ENCODE measurements at places on chromosomes 13 and 19.

DNA sequence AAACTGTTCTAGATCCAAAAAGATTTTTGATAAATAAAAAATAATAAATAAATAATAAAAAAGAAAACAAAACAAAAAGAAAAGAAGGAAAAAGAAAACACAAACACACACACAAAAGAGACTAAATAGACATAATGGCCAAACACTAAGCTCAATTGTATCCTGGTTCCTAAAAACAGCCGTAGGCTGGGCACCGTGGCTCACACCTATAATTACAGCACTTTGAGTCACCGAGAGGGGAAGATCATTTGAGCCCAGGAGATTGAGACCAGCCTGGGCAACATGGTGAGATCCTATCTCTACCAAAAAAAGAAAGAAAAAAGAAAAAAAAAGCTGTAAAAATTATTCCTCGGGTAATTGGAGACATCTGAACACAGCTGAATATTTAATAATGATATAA, 8.9 kb downstream of the ETHE1 start:
- DNase-seq, result no peak

DNA sequence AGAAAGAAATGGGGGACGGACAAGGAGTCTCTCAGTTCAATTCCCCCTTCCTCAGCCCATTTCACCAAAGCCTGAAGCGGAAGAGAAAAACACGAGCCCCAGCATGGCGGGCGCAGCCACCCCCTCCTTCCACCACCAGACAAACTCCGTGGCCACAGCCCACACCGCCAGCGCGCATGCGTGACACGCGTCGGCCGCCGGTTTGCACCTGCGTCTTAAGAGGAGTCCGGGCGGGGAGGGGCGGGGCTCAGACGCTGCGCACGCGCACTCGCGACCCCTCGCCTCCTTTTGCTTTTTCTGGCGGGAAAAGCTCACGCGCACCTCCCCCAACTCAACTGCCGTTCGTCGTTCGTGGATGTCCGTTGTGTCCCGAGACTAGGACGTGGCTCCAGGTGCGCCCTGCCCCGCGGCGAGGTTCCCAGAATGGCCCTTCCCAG, at the start of gene KASH5:
Gene KASH5 (plus strand): TSS at position 314 of the 437 bp plus-strand sequence. CDS start 2,635 bp downstream, outside the sequence.
- DNase-seq, result no peak

GRCh38 chr19:58396691-58397532, 1.5 kb downstream of the RNF225 start:
- DNase-seq, result no peak

DNA sequence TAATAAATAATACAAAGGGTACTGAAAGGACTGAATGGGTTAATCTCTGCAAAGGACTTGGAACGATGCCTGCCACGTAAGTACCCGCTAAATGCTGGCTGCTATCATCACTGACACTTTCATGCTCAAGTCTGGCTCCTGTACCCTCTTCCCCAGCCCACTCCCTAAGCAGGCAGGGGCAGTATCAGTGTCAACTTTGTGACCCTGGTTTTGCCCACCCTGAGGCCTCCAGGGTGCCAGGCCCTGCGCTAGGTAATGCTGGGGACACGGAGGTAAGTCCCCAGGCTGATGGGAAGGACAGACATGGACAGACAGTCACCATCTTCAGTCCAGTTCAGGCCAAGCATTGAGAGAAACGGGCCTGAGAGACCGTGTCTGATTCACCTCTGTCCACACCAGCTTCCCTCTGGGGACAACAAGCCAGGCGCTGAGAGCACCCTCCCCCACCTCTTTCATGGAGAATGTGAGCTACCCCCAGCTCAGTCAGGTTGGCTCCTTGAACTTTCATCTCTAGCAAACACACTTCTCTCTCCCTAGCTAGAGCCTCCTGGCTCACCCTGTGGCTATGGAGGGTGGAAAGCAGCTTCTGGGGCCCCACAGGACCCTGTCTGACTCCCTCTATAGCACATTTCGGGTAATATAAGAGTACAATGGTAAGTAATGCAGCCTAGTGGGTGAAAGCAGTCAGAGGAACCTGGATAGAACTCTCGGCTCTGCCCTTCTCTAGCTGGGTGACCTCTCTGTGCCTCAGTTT, 800 bp downstream of the ETFB start:
- no peak for DNase-seq

DNA sequence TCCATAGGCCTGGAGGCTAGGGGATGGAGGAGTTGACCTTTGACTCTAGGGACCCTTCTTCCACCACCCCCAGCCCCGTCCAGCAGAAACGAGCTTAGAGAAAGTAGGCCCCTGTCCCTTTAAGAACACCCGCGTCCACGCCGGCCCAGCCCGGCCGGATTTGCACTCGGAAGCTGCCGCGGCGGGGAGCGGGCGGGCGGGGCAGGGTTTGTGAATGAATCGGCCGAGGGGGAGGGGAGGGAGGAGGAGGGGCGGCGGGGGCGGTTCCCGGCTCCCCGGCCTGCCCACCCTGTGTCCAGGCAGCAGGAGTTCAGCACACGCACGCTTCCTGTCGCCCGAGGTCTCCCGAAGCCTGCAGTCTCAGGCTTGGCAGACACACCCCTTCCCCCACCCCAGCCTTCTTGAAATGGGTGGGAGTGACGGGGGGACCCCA, 1.5 kb downstream of the UNC13A start:
- no peak for DNase-seq

DNA sequence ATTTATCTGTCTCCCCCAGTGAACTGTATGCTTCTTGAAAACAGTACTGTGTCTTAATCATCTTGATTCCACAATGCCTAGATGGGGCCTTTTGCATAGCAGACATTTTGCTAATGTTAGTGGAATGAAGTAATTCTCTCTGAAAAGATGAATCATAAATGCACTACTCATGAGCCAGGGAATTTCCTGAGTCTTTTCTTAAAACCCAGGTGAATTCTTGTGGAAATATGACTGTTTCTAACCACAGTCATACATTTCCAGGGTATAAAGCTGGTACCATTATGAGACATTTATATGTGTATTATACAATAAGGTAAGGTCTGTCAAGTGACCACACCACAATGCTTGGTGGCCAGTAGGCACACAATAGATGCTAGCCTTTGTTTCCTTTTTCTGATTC, 5.5 kb upstream of the KCTD4 start:
- no peak for DNase-seq

DNA sequence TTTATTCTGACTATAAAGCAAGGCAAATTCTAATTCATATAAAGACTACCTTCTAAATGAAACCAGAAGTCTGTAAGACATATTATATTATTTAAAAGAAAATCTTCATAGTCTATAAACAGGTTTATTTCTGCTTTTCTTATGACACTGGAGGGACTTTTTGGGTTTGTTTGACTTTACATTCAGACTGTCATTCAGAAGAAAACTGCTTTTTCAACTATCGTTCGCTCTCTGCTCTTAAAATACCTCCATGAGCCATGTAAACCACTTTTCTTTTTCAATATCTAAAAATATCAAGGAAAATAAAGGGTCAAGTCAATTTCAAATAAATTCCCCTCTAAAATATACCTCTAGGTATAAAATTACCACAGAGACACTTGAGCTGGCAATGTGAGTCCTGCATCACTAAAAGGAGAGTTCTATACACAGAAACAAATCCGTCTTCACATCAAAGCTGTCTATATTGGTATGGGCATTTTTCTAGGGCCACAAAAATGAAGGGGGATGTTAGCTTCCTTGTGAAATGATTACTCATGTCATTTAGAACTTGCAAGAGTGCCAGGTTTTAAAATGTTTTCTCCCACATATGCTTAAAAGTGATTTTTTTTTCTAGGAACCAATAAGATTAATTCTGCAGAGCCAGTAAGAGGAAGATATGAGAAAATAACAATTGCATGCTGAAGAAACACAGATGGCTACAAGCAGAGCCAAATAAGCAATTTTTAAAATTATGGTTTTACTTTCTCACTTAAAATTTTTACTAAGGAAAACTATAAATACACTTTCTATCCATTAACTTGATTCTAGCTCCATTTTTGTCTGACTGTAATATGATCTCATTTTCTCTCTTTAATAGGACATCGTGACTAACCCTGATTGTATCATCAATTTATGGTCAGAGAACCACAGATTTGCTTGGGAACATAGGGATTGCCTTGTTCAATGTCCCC, 181.8 kb downstream of the TBC1D4 start:
- DNase-seq, result no peak

- DNase-seq, result peak; percentile 94
Observed at GRCh38 chr19:56838909-56839651, 1.4 kb downstream of the PEG3 start.

DNA sequence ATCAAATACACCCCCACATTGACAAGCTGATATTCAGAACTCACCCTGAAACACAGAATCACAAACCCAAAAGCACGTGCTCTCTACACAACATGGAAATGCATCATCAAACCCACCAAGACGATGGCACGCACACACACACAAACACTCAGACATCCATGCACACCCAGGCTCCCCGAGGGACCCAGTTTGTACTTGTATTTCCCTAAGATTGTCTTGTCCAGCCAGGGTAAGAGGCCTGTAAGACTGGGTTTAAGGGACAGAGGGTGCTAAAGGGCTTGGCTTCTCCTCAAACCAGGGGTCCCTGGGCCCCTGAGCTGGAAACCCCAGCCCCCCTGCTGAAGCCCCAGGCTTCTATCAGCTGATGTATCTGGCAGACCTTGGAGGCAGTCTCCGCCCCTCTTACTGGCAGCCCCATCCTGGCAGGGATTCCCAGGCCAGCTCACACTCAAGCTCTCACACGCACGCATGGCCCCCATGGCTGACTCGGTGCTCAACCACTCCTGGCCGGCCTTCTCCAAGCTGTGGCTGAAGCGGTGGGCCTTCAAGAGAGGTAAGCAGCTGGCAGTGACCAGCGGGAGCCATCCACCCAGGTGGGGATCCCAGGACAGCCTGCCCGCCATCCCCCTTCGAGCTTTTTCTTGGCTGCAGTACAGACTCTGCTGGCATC, 6.5 kb downstream of the ARHGEF18 start:
- no peak for DNase-seq

DNA sequence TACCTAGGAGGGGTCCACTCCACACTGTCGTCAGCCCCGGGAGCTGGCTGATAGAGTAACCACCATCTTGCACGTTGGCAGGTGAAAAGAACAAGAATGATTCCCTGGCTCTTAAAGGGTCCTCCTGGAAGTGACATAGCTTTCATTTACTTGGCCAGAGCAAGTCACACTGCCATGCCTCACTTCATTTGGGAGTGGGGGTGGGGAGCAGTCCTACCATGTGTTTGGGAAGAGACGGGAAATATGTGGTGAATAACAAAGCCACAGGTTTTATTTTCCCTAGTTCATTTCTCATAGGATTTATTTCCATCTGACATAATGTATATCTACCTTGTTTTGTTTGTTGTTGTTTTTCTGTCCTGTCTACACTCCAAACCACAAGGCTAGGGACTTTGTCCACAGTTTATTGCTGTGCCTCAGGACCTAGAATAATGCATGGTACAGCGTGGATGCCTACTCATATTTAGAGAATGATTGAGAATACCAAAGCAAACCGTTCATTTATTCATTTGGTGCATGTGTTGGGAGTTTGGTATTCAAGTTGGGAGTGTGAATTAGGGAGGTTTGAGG, 26.8 kb downstream of the UBAC2 start:
- DNase-seq, result no peak
